Right ventricle myocardium superior (tissue), 1 donor: ENCODE measurements at places on chromosomes 12 and 14. TPM values are rescaled to one million over a fixed set of nuclear protein-coding genes. Genes with fewer than 3 reads are reported as not detected.

Gene FUT8
- 9.9 TPM for total RNA-seq

Gene OLR1
- 0.35 TPM for total RNA-seq

GRCh38 chr12:20716037-20716436 lies 20.9 kb downstream of the SLCO1C1 start:
- DNase-seq, result no peak

DNA sequence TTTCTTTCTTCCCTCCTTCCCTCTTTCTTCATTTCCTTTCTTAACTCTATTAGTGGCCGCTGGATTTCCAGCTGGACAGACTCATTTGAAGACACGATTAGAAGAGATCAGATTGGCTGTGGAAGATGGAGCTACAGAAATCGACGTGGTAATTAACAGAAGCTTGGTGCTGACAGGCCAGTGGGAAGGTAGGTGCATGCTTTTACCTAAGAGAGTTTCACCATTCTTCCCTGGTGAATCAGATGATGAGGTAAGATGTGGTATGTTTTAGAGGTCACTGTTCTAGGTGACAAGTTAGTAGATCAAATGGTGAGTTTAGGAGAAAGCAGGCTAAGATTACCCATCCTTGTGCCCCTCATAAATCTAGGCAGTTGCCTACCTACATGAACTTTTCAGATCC lies 51.6 kb downstream of the DERA start:
- DNase-seq, result no peak

DNA sequence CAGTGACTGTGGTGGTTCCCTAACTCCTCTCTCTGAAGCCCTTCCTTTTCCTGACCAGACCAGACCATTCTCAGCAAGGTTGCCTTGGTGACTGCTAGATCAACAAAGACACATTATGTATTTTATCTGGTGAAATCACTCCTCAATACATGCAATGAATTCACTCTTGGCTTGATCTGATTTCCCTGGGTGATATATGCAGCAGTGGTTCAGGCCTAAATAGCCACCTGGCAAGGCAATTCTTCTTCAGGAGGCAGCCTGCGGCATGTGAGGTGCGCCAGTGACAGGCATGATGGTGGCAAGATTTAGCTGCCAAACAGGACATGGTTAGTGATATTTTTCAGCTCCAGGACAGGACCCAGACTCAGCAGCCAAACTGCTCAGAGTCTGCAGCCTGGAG lies 350.3 kb upstream of the CCDC196 start:
- no peak for DNase-seq

- no peak for DNase-seq
Measured at GRCh38 chr12:65232476-65233077, 45.9 kb upstream of the MSRB3 start.
